ENCODE measurements at places on chromosomes 16 and 17.

DNA sequence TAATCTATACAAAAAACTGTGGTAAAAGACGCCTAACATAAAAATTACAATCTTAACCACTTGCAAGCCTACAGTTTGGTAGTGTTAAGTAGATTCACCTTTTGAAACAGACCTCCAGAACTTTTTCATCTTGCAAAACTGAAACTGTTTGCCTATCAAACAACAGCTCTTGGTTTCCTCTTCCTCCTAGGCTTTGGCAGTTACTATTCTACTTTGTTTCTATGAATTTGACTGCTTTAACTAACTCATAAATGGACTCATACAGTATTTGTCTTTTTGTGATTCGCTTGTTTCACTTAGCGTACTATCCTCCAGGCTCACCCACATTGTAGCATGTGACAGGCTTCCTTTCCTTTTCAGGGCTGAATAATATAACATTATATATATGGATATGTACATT lies 97.0 kb downstream of the PRKCA start:
- DNase-seq = no peak

DNA sequence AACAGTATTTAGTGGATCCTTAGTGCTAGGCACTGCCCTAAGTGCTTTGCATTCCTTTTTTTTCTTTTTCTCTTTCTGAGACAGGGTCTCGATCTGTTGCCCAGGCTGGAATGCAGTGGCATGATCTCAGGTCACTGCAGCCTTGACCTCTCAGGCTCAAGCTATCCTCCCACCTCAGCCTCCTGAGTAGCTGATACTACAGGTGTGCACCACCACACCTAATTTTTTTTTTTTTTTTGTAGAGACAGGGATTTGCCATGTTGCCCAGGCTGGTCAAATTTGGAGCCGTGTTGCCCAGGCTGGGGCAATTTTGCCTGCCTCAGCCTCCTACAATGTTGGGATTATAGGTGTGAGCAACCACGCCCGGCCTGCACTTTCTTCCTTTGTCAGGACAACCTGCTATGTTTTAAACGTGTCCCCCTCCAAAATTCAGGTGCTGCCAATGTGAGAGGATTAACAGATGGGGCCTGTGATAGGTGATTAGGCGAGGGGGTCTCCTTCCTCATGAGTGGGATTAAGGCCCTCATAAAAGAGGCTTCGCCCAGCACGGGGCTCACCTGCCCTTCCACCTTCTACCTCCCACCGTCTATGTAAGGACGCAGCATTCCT lies 5.4 kb downstream of the NQO1 start:
- no peak for DNase-seq

DNA sequence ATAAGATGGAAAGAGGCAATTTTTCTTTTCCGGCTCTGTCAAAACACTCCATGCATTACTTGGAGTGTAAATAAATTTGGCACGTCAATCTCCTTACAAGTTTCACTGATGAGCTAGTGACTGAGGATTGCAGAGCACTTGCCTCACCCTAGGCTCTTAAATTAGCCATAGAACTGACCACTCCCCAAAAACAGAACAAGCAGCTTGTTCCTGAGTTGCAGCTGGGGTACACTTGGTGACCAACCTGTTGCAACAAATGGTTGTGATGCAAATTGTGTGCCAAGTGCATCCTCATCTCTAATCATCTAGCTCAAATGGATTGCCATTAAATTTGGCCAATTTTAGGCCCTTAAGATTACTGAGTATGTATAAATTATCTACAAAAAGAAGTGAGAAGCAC lies 67.0 kb downstream of the CACNG1 start:
- DNase-seq = no peak

DNA sequence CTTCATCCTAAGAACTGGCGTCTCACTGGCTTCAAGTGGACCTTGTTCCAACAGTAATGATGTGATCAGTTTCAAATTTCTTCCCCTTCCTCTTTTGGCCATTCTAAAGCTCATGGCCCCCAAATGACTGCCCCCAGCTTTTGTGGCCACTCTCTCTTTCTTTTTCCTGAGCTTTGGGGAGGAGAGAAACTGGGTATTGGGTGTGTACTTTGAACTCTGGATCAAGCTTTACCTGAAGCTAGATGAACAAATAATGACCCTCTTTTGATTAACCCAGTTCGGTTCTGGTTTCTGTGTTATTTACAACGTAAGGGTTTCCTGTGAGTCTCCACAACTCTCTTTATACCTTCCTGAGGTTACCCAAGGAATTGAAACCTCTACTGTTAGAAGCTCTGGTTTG lies 132.7 kb downstream of the FTO start:
- DNase-seq = no peak

DNA sequence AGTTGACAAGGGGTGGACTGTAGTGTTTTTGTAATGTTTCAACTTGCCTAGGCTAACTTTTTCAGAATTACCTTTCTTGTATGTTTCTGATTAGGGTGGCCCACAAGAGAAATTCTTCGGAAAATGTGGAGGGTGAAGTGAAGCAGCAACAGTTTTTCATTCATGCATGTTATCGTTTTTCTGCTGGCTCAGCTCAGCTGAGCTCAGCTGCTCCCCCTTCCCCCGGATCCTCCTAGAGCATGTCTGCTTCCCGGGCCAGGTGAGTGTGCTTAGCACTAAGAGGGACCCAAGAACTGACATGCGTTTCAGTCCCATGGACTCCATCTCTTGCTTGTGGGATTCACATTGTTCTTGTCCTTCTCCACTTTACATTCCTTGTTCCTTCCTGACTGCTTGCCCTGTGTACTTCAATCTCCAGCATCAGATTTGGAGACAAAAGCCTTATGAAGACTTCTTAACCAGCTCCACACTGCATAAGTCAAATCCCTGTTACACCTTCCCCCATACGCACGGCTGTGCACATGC lies 33.6 kb downstream of the SCPEP1 start:
- no peak for DNase-seq

DNA sequence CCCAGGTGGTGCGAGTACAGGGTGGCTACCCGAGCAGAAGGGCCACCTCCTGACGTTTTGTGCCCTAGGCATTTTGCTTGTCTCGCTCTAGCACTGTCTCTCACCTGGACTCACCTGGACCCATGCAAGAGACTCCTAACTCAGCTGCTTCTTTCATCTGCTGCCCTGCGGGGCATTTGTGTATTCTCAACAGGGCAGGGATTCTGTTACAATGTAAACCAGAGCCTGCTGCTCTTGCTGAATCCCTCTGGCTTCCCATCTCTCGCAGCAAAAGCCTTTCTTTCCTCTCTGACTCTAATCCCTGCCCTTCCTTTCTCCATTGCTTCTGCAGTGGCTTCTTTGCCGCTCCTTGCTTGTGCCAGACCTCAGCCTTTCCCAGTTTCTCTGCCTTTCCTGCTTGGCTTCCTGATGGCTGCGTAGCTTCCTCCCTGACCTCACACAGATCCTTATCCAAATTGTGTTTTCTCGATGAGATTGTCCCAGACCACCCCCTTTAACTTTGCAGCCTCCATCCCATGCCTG lies 10.2 kb downstream of the ARSG start:
- no peak for DNase-seq

GRCh38 chr17:312476-313148 lies 40.0 kb downstream of the RPH3AL start:
- DNase-seq = no peak

DNA sequence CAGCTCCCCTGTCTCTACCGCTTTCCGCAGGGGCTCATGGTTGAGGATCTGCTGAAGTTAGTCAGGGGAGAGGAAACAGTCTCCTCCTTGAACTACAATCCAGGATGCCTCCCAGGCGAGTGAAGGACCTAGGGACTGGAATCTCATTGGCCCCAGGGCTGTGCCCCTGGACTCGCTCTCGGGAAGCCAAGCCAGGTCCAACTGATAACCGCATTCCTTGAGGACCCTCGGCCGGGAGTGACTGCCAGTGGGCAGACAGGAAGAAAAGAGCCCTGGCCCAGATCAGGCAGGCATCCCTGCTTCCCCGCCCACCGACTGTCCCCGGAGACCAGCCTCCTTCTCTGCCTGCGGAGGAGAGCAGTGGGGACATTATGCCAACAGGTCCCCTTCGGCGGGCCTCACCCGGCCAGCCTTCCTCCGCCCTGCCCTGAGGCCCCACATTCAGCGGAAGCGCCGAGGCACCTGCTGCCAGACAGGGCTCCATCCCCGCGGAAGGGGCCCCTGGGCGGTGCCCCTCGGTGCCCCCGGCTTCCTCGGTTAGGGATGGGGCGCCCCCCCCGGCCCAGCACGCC lies 776 bp downstream of the LRRC75A start:
- DNase-seq = no peak

DNA sequence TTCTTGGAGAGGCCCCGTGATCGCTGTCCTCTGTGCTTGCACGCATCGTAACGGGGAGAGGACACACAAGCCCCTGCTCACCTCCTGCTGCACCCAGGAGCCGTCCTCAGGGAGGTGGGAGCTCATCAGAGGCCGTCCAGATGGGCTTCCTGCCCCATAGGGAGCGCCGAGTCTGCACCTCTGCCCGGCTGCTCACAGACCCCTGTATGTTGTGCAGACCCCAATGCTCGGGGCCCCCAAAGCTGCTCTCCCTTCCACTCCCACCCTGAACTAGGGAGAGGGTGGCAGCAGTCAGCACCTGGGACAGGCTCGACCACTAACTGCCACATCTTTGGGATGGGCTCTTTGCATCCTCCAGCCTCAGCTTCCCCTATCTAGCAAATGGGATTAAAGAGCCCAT lies 4.4 kb upstream of the ZNF469 start:
- no peak for DNase-seq

Measured in cortex of kidney (tissue), 1 donor.